Muscle of leg (tissue), 16 donors: ENCODE measurements at places on chromosomes 11 and 22.

- no peak for DNase-seq
Measured at GRCh38 chr11:14327116-14327515, 31.9 kb downstream of the RRAS2 start.

DNA sequence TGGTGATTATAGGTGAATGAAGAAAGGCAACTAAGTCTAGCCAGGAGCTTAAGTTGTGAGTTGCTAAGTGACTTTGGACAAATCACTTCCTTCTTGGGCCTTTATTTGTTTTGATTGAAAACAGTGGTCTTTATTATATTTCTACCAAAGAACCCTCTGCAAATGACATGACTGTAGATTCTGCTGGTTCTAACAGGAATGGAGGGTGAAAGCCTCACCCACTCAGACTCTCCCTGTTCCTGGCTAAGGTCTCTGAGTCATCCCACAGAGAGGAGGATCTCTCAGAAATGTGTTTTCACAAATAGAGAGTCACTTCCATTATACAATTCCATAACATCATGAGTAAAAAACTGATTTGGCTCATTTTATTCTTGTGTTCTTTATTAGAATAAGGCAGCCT lies 583.9 kb upstream of the LRRC4C start:
- DNase-seq, result no peak

DNA sequence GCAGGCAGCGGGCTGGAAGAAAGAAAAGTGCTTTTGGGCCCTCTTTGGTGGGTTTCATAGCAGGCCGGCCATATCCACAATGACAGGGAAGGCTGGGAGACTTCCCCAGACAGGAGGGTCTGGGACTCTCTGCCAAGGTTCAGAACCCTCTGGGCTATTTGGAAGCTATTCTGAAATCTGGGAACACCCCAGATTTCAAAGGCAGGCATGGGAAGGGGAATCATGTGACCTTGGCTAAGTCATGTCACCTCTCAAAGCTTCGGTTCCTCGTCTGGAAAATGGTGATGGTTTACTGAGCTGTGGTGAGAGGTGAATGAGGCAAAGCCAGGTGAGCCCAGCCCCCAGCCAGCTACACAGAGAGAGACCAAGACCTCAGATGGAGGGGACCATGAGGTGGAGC lies 4.6 kb downstream of the CASTOR1 start:
- no peak for DNase-seq

GRCh38 chr22:24437741-24438328 lies 10.4 kb downstream of the ADORA2A start:
- no peak for DNase-seq

- no peak for DNase-seq
Measured at GRCh38 chr22:46588279-46589140, 31.7 kb upstream of the GRAMD4 start.
